ENCODE measurements at places on chromosomes 13 and 19. TPM values are rescaled to one million over a fixed set of nuclear protein-coding genes. Genes with fewer than 3 reads are reported as not detected.

GRCh38 chr13:50936679-50937078 lies 27.1 kb downstream of the RNASEH2B start:
- H3K4me1 ChIP-seq: no peaks in the 10 kb centered on the region
- H3K4me3 ChIP-seq: no peak overlapping the region
- no peaks in the 10 kb centered on the region for H3K27me3 ChIP-seq
- H3K36me3 ChIP-seq: no peaks in the 10 kb centered on the region

- H3K27ac ChIP-seq: no peak overlapping the region
- H3K4me3 ChIP-seq: no peak overlapping the region
- no peaks in the 10 kb centered on the region for H3K27me3 ChIP-seq
- no peaks in the 10 kb centered on the region for H3K4me1 ChIP-seq
These were observed 124.9 kb downstream of the KCNRG start for GRCh38 chr13:50140153-50140552.

Gene ZNF865
- total RNA-seq: 15.2 TPM

- H3K27ac ChIP-seq: peak within 1 kb of the TSS; percentile 90
- no peaks in the 10 kb centered on the region for H3K27me3 ChIP-seq
- H3K4me1 ChIP-seq: peaks cover 9% of the 10 kb centered on the region
- no peaks in the 10 kb centered on the region for H3K36me3 ChIP-seq
- DNase-seq: no peak
These were observed at the start of gene HOOK2 for GRCh38 chr19:12774588-12775555. Gene HOOK2, minus strand, starts transcription at chr19:12775552. Its CDS starts 103 bp downstream, at chr19:12775449.

GRCh38 chr13:39034085-39034484 lies 3.8 kb downstream of the PROSER1 start:
- no peak overlapping the region for H3K4me3 ChIP-seq
- no peak overlapping the region for H3K27ac ChIP-seq
- no peaks in the 10 kb centered on the region for H3K27me3 ChIP-seq
- no peak for DNase-seq

GRCh38 chr13:36639610-36640009 lies 34.2 kb upstream of the SERTM1 start:
- H3K27me3 ChIP-seq: no peaks in the 10 kb centered on the region
- no peaks in the 10 kb centered on the region for H3K4me1 ChIP-seq
- no peak overlapping the region for H3K27ac ChIP-seq
- no peak overlapping the region for H3K4me3 ChIP-seq
- no peak for DNase-seq

DNA sequence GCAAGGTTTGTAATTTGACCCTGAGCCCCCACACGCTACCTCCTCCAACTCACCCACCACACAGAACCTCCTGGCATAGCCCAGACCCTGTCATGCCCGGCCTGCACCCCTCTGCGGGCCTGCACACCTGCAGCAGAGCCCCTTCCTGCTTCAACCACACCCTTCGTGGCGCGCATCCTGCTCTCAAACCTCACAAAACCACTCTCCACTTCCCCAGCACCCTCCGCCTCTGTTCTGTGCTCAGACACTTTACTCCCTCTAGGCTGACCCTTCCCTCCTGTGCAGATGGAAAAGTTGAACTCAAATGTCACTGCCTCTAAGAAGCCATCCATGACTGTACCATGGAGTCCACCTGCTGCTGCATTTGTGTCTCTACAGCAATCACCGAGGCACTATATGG lies 28.5 kb downstream of the FAAP24 start:
- H3K36me3 ChIP-seq: no peaks in the 10 kb centered on the region
- DNase-seq: peak; percentile 29
- H3K27me3 ChIP-seq: no peaks in the 10 kb centered on the region
- no peak overlapping the region for H3K4me3 ChIP-seq
- H3K4me1 ChIP-seq: peaks cover 3% of the 10 kb centered on the region

Gene SIGLEC9
- 3.0 TPM for total RNA-seq

DNA sequence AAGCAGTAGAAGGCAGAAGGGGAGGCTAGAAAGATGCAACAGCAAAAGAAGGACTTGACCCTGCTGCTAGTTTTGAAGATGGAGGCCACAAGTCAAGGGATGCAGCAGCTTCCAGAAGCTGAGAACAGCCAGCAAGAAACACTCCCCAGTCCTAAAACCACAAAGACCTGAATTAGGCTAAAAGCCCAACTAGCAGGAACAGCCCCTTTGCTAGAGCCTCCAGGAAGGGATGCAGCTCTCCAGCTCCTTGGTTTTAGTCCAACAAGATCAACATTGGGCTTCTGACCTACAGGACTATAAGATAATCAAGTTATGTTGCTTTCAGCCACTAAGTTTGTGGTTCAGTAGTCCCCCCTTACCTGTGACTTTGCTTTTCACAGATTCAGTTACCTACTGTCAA lies 10.5 kb upstream of the LATS2 start:
- DNase-seq: no peak
- H3K27ac ChIP-seq: no peak overlapping the region
- H3K4me3 ChIP-seq: no peak overlapping the region
- no peaks in the 10 kb centered on the region for H3K27me3 ChIP-seq
- peaks cover 12% of the 10 kb centered on the region for H3K4me1 ChIP-seq

GRCh38 chr19:57389194-57389729 lies 392 bp upstream of the ZNF548 start:
- DNase-seq: no peak
- H3K36me3 ChIP-seq: peaks cover 16% of the 10 kb centered on the region
- H3K4me1 ChIP-seq: peaks cover 13% of the 10 kb centered on the region
- no peaks in the 10 kb centered on the region for H3K27me3 ChIP-seq

Gene KCTD15
- total RNA-seq: 11.6 TPM

Gene POSTN
- total RNA-seq: not detected

GRCh38 chr19:39328046-39328705 lies 7.5 kb upstream of the LRFN1 start:
- peak overlapping the region; percentile 60 for H3K27ac ChIP-seq
- H3K27me3 ChIP-seq: no peaks in the 10 kb centered on the region
- DNase-seq: peak; percentile 86
- no peak overlapping the region for H3K4me3 ChIP-seq
- peaks cover 56% of the 10 kb centered on the region for H3K36me3 ChIP-seq
- H3K4me1 ChIP-seq: peaks cover 17% of the 10 kb centered on the region

- H3K27me3 ChIP-seq: no peaks in the 10 kb centered on the region
- peak overlapping the region; percentile 32 for H3K4me3 ChIP-seq
- H3K4me1 ChIP-seq: peaks cover 39% of the 10 kb centered on the region
- DNase-seq: peak; percentile 23
- peak overlapping the region; percentile 14 for H3K27ac ChIP-seq
These were observed 25.5 kb downstream of the ELL start for GRCh38 chr19:18496167-18496979.

Gene GFY
- total RNA-seq: not detected

- H3K27ac ChIP-seq: no peak overlapping the region
- H3K27me3 ChIP-seq: no peaks in the 10 kb centered on the region
- no peak overlapping the region for H3K4me3 ChIP-seq
- no peaks in the 10 kb centered on the region for H3K36me3 ChIP-seq
- no peaks in the 10 kb centered on the region for H3K4me1 ChIP-seq
These were observed 67.8 kb downstream of the SUCLA2 start for GRCh38 chr13:47932950-47933923.

GRCh38 chr19:58498316-58499020 lies 13.3 kb downstream of the SLC27A5 start:
- no peaks in the 10 kb centered on the region for H3K27me3 ChIP-seq
- H3K36me3 ChIP-seq: no peaks in the 10 kb centered on the region
- H3K4me3 ChIP-seq: peak overlapping the region; percentile 66
- peaks cover 15% of the 10 kb centered on the region for H3K4me1 ChIP-seq
- peak overlapping the region; percentile 72 for H3K27ac ChIP-seq
- no peak for DNase-seq

DNA sequence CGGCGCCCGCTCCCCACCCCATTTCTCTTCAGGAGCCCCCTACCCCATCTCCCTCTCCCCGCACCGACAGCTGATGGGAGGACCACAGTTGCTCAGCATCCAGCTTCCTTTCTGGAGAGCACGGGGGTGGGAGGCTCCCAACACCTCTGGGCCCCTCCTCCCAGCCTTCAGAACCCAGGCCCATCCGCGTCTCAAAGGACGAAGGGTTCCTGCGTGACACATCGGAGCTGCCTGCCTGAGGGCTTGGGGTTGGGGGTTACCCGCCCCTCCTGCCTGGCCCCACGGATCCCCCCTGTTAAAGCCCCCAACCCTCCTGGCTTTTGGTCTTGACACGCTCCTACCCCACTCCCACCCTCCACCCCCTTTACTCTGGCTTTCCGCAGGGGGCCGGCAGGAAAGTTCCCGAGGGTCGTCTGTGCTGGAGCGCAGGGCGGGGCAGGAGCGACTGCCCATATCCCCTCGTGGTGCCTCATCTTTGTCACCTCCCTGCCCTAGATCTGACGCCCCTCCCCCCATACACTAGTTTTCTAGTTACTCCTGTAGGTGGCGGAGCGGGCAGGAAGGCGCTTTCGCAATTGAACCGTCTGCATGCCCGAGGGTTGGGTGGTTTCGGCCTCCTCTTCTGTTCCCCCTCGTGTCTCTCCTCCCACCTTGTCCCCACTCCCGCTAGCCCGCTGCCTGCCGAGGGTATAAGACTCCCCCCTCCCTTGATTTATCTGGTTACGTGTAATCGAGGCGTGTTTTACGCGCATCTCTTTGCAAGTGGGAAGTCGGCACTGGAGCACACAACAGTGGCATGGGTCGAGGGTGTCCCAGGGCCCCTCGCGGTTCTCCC lies 924 bp downstream of the TRAPPC5 start:
- H3K4me1 ChIP-seq: peaks cover 28% of the 10 kb centered on the region
- DNase-seq: peak; percentile 60
- H3K27me3 ChIP-seq: no peaks in the 10 kb centered on the region
- peak overlapping the region; percentile 84 for H3K4me3 ChIP-seq
- H3K27ac ChIP-seq: peak overlapping the region; percentile 91
- H3K36me3 ChIP-seq: peaks cover 38% of the 10 kb centered on the region

DNA sequence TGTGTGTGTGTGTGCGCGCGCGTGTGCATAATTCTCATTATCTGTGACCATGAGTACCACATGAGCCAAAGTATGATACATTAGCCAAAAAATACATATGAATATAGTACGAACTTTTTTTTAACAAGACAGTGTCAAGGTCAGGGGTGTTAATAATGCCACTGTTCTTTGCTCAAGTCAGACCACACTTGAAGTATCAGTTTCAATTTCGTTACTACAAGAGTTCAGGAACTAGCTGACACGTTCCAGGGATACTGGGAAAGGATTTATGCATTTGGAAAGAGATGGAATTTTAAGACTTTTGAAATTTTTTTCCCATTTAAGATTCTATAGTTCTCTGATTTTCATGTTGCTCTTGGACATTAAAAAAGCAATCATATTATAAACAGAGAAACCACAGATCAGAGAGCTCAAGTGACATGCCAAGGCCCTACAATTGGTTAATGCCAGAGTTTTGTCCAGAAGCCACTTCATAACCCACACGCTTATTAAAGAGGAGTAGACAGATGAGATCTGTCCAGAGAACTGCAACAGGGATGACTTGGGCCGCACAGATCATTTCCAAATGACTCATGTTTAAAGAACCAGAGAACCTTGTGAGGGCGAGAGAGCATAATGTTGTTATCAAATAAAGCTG lies 718.8 kb upstream of the SGCG start:
- H3K4me3 ChIP-seq: no peak overlapping the region
- no peaks in the 10 kb centered on the region for H3K4me1 ChIP-seq
- no peaks in the 10 kb centered on the region for H3K27me3 ChIP-seq

GRCh38 chr13:103876571-103876970 lies 810.4 kb upstream of the SLC10A2 start:
- H3K36me3 ChIP-seq: no peaks in the 10 kb centered on the region
- no peak for DNase-seq
- H3K4me3 ChIP-seq: no peak overlapping the region
- H3K27ac ChIP-seq: no peak overlapping the region

DNA sequence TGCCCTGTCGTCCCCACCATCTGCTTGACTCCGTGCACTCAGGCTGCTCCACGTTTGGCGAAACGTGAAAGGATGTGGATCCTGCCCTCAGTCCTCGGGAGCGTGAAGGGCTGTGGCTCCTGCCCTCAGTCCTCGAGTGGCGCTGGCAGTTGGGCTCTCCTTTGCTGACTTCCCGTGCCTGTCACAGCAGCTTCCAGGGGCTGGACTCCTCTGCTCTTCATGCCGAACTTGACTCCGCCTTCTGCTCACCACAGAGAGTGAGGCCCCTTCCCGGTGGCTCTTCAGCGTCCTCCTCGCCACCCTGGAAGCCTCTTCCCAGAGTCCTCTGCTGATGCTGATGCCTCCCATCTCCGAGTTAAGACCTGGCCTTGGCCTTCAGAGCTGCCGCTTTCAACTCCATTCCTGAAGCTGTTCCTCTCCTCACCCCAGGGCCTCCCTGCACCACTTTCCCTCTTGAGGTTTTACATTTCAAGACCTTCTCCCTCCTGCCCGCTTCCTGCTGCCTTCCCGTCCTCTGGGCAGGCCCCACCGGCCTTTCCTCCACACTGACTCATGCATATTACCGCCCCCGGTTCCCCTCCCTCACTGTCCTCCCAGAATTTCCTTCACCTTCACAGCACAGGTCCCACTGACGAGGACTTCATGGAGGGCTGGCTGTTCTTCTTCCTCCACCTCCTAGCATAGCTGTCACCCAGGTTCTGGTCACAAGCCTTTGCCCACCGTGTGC lies 111.7 kb downstream of the SHISA2 start:
- no peak overlapping the region for H3K27ac ChIP-seq
- no peaks in the 10 kb centered on the region for H3K36me3 ChIP-seq
- no peak for DNase-seq
- no peaks in the 10 kb centered on the region for H3K4me1 ChIP-seq
- no peaks in the 10 kb centered on the region for H3K27me3 ChIP-seq

DNA sequence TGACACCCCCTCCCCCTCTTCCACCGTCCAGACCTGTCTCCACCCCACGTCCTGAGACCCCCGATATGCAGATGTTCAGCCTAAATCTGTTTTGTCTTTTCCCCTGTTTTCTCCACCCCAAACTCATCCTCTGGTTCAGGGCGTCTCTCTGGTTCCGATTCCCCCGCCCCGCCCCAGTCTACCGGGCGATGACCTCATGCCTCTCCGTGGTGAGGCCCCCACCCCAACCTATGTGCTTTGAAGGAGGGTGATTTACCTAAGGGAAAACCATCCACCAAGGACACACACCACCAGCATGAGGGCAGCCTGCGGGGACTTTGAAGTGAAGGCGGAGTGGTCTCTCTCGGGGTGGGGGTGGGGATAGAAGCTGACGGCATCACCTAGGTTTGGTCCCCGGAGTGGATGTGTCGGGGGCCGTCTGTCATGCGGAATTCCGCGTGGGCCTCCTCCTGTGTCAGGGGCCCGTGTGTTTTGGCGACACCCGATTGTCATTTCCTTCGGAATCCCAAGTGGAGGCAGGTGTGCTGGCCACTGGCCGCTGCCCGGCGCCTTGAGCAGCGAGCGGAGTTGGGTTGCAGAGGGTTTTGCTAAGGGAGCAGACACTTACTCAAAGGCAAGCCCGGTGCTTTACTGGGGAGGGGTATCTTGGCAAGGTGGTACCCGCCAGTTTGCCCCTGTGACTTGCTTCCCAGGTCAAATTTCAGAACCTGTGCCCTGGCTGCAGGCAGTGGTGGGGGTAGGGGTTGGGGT lies 1.4 kb downstream of the FZR1 start:
- no peaks in the 10 kb centered on the region for H3K27me3 ChIP-seq
- H3K36me3 ChIP-seq: no peaks in the 10 kb centered on the region
- no peak for DNase-seq
- peak overlapping the region; percentile 95 for H3K27ac ChIP-seq

Gene NKPD1
- 0.84 TPM for total RNA-seq

Gene CELF5
- total RNA-seq: not detected

Gene CD320
- 20.5 TPM for total RNA-seq

GRCh38 chr13:105971738-105972137 lies 563.7 kb downstream of the EFNB2 start:
- H3K36me3 ChIP-seq: no peaks in the 10 kb centered on the region
- H3K27ac ChIP-seq: no peak overlapping the region
- no peak for DNase-seq
- no peak overlapping the region for H3K4me3 ChIP-seq

- no peaks in the 10 kb centered on the region for H3K36me3 ChIP-seq
- no peak for DNase-seq
- H3K4me3 ChIP-seq: no peak overlapping the region
These were observed 3.4 kb upstream of the IRF2BP1 start for GRCh38 chr19:45889210-45889885.

Gene OR10H1
- not detected for total RNA-seq

Measured in naive thymus-derived CD4-positive, alpha-beta T cell (primary cell).